ENCODE measurements at places on chromosomes 7 and 10.

DNA sequence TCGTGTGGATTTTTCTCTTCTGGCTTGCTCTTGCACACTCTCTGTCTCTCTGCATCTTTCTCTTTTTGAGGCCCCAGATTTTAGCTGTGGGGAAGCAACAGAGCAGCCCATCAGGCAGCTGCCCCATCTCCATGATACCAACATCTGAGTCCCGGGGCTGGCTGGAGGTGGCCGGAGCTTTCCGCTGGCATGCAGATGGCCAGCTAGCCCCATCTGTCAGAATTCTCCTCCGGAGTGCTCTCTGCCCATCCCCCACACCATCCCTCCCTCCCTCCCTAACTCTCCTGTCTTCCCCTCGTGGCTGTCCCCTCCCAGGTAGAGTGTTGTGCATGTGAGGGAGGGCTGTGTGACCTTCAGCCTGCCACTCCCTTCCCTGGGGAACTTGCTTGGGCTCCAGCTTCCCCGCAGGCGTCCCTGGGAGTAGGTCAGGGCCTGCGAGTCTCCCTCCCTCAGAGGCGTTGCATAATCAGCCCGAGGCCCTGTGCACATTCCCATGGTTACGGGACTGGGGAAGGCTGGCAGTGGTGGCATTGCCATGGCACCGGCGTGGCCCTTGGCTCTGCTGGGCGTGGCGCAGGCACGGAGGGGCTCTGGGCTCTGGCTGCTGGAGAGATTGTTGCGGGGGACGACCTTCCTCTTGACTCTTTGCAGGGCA, 24.7 kb downstream of the GHRHR start:
- peak; percentile 28 for DNase-seq
- H3K36me3 ChIP-seq: no peaks in the 10 kb centered on the region
- no peaks in the 10 kb centered on the region for H3K4me1 ChIP-seq

GRCh38 chr10:3395041-3395440, 222.5 kb upstream of the PITRM1 start:
- DNase-seq: no peak
- no peaks in the 10 kb centered on the region for H3K36me3 ChIP-seq
- H3K27me3 ChIP-seq: no peaks in the 10 kb centered on the region
- H3K4me1 ChIP-seq: no peaks in the 10 kb centered on the region

DNA sequence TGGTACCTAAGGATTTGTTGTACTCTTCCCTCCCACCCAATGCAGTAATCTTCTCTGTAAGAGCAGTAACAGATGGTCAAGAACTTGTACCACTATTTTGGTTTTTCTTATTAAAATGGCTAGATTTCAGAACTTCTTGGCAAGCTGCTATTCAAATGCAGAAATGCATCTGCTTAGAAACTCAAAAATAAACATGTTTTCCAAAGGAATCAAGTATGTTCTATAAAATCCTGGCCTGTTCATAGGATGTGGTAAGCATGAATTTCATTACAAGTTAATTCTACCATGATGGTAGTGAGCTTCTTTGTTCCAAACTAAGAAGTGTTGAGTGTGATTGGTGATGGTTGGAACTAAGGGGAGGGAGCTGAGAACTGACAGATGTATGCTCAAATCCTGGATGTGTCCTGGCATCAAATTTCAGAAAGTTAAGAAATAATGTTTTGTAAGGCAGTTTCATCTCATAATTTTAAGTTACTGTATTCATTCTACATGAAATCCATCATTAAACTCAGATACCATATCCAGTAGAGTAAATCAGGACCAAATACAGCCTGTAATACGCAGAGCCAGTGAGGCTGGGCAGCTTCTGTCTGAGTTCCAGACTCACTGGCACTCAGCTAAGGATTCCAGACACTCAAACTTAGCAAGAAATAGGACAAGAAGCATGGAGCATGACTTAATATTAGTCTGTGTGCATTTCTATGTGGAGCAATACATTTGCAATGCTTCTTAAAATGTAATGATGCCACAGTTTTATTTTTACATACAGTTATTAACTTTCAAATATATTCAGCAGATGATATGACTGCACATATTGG, 119.6 kb downstream of the TES start:
- DNase-seq: no peak
- H3K36me3 ChIP-seq: no peaks in the 10 kb centered on the region
- H3K27ac ChIP-seq: no peak overlapping the region
- no peaks in the 10 kb centered on the region for H3K4me1 ChIP-seq
- no peaks in the 10 kb centered on the region for H3K27me3 ChIP-seq

GRCh38 chr7:7820939-7821338, 102.5 kb upstream of the RPA3 start:
- H3K36me3 ChIP-seq: no peaks in the 10 kb centered on the region
- H3K4me3 ChIP-seq: no peak overlapping the region
- H3K27ac ChIP-seq: no peak overlapping the region
- no peaks in the 10 kb centered on the region for H3K4me1 ChIP-seq
- H3K27me3 ChIP-seq: no peaks in the 10 kb centered on the region

DNA sequence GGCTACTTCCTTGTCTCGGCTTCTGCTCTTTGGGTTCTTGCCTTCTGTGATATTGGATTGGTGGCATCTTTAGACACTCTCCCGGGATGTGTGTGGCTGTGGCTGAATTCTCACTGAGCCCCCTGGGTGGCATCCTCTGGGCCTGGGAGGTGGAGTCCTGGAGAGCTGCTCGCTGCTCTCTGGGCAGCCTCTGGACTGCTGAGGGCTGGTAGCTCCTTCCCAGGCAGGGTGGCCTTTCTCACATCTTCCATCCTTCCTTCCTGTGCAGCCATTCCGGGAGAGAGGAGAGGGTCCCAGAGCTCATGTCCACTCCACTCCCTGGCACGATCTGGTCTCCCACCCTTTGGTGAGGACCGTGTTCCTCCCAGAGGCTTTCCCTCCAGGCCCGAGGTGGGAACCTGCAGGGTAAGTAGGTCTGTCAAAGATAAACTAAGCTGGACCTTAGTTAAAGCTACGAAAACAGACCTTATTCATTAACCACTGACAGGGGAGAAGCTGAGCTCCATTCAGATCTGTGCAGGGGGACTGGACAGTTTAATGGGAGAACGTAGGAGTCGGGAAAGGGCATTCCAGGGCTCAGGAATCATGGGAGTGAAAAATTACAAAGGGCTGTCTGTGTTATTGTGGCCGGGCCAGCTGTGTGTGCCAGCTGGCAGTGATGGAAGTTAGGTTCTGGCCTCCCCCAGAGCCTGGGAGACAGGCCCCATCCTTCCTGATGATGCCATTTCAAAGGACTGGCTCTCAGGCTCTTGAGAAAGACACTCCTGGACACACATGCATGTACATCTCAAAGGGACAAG, 8.7 kb downstream of the ATP6V0E2 start:
- H3K27ac ChIP-seq: peak overlapping the region; percentile 81
- H3K36me3 ChIP-seq: no peaks in the 10 kb centered on the region
- H3K4me1 ChIP-seq: peaks cover 2% of the 10 kb centered on the region
- H3K4me3 ChIP-seq: no peak overlapping the region

- DNase-seq: no peak
- H3K27me3 ChIP-seq: no peaks in the 10 kb centered on the region
- H3K27ac ChIP-seq: no peak overlapping the region
- no peaks in the 10 kb centered on the region for H3K4me1 ChIP-seq
Measured at GRCh38 chr7:67547183-67547907, 550.7 kb downstream of the TYW1 start.

DNA sequence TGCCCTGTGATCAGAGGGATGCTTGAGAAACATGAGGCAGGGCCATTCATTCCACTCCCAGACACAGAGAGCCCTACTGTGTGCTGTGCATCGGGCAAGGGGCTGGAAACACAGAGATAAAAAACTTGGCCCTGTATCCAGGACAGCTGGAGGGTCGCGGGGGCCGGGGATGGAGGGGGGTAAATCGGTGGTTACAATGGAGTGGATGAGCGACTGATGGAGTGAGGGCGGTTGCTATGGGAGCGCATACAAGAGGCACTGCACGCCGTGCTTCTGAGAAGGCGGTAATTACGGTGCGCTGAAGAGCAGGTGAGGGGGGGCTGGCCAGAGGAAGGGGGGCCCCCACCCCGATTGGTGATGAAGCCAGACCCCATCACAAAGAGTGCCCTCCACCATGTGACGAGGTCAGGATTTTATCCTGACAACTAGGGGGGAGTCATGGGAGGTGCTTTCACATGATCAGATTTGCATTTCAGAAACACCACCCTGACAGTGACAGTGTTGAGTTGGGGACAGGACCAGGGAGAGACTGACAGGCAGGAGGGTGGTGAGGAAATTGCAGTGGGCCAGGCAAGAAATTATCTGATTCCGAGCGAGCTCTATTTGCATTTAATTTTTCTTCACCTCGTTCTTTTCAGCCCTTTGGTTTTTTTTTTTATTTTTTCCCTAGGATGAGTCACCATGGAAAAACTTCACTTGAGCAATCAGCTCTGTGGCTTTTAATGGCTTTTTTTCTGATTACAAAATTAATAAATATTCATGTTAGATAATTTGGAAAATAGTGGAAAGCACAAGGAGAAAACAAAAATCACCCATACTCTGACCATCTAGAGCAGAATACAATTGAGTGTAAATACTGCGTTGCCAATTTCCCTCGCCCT, 7.8 kb downstream of the CPA5 start:
- H3K4me1 ChIP-seq: peaks cover 20% of the 10 kb centered on the region
- DNase-seq: no peak
- H3K36me3 ChIP-seq: no peaks in the 10 kb centered on the region
- H3K27me3 ChIP-seq: no peaks in the 10 kb centered on the region

- H3K27ac ChIP-seq: no peak overlapping the region
- H3K36me3 ChIP-seq: no peaks in the 10 kb centered on the region
- no peaks in the 10 kb centered on the region for H3K27me3 ChIP-seq
- no peak overlapping the region for H3K4me3 ChIP-seq
Measured at GRCh38 chr7:1704811-1705738, 35.0 kb downstream of the ELFN1 start.

GRCh38 chr7:3607847-3608246, 306.8 kb downstream of the SDK1 start:
- H3K4me3 ChIP-seq: no peak overlapping the region
- no peaks in the 10 kb centered on the region for H3K27me3 ChIP-seq
- H3K27ac ChIP-seq: no peak overlapping the region

All from breast epithelium (tissue), 4 donors.